ENCODE measurements at places on chromosomes 13 and 19.
A peak's percentile ranks its signal among the peaks of the same experiment; 100 is the strongest.

GRCh38 chr19:38148337-38148736 lies 75.7 kb downstream of the DPF1 start:
- DNase-seq = no peak

GRCh38 chr19:37572203-37572602 lies 22.4 kb downstream of the ZNF571 start:
- DNase-seq = no peak

- DNase-seq = no peak
Observed at GRCh38 chr19:11067356-11068113, 21.7 kb upstream of the LDLR start.

DNA sequence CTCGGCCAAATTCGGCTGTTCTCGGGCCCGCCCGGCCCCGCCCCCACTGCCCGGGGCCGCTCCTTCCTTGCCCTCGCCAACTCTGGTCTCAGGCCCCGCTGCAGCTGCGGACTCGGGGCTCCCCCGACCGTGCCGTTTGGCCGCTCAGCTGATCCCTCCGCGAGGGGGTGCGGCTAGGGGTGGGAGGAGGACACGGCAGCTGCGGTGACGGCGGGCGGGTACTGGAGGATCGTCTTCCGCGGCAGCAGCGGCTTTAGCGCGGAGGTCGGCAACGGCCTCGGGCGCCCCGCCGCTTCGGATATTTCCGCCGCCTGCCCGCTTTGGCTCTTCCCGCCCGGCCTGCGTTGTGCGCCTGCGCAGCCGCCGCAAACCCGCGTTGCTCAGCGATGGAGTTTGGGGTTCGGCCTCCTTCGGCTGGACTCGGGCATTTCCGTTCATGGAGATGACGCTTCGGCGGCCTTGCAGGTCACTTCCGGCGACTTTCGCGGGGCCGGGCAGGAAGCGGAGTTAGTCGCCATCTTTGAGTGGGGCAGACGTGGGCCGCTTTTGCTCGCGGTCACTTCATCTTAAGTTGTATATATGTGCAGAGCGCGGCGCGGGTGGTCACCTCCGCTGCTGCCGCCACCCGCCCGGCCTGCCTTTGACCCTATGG lies 338 bp upstream of the UBE2M start:
- peak; percentile 95 for DNase-seq

GRCh38 chr19:13195678-13196077 lies 45.5 kb downstream of the IER2 start:
- peak; percentile 67 for DNase-seq

- DNase-seq = no peak
Observed at GRCh38 chr13:51148952-51149573, 38.0 kb upstream of the C13orf42 start.

DNA sequence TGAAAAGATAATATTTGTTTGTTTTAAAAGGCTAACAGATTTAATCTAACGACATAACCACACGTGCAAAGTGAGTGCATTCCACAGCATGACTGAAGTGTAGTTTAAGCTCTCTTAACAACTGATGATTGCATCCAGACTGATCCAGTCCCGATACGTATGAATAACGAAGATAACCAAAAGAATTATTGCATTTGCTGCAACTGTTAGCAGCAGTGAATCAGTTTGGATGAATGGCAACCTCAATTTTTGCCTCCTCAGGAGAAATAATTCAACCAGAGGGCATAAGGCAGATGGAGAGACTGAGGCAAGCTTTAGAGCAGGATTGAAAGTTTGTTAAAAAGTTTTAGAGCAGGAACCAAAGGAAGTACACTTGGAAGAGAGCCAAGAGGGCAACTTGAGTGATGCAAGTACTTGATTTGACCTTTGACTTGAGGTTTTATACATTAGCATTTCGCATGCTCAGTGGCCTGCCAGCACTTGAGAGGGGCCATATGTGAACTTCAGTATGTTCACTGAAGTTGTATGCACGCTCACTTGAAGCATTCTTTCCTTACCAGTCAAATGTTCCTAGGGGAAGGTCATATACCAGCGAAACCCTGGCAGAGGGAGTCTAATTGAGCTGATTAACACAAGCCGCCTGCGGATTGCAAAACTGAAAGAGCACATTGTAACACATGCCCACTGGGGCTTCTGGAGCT lies 835.0 kb upstream of the PCDH20 start:
- no peak for DNase-seq

DNA sequence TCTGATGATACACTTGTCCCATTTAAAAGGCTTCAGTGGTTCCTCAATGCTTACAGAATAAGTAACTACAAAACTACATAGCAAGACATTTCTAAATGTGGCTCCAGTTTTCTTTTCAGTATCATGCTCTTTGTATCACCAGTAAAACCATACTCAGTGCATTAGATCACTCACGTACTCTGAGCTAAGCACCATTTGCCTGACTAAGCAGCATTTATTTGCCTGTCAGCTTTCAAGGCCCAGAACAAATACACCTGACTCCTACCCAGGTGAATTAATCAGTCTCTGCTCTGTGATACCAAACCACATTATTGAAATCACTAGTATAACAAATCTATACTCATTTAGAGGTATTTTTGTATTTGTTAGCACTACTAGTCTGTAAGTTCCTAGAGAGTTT lies 47.4 kb upstream of the PCDH20 start:
- no peak for DNase-seq

DNA sequence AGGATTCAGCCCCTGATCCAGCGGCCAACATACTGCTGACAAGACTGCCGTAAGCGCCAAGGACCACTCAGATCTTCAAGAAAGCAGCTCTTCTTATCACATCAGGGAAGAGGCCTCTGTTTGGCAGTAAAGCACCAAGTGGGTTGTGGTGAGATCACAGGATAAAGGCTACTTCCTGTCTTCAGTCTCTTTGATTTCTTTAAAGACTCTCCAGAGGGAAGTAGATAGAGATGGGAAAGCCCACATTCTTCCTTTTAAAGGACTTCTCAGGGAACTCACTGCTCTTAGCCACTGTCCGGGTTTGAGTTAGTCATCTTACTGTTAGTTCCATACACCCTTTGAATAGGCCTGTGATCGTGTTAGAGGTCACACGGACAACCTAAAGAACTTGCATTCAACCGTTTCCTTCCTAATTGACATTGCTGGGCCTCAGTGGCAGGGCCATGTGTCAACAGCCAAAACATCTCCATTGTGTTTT lies 47.2 kb upstream of the POMP start:
- no peak for DNase-seq

DNA sequence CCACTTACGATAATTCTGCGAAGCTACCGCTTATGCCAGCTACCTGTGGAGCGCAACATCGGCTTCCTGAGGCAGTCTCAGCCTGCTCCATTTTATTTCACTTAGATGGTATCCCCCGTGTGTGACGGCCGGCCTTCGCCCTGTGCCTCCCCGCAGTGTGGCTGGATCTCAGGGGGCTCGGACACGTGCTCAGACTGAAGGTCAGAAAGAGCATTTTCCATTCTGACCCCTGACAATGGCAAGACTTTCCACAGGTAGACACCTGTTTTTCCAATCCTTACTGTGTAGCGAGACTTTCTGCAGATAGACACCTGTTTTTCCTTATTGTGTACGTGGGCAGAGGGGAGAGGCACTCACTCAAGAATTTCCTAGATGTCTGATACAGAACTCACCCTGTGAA lies 52.7 kb downstream of the ATP11A start:
- no peak for DNase-seq

DNA sequence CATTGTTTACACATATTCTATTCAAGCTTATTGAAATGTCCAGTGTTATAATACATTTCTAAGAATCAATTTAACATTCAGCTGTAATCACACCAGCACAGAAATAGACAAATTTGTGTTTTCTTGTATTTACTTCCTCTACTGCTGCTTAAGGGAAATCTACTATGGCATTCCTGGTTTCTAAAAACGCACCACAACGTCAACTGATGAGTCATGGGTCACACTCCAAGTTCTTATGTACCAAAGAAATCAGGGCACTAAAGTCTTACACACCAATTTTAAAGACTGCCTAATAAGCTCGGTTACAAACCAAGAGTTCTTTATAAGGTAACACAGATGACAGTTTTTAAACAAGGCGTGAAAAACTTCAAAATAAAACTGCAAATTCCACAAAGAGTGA lies 13.2 kb downstream of the LNX2 start:
- DNase-seq = no peak

DNA sequence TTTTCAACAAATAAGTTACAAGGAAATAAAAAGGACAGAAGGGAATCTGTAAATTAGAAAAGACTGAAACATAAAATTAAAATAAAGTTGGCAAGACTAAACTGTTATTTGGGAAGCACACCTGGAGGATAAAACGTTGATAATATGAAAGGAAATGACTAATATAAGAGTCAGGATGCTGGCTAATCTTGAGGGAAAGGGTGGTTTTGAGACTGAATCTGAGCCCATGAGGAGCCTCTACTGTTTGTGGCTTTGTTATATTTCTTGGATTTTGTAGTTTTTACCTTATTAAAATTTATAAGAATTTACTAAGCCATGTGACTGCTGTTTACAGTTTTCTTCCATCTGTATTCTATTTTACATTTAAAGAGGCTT lies 718.0 kb upstream of the SPRY2 start:
- DNase-seq = no peak

DNA sequence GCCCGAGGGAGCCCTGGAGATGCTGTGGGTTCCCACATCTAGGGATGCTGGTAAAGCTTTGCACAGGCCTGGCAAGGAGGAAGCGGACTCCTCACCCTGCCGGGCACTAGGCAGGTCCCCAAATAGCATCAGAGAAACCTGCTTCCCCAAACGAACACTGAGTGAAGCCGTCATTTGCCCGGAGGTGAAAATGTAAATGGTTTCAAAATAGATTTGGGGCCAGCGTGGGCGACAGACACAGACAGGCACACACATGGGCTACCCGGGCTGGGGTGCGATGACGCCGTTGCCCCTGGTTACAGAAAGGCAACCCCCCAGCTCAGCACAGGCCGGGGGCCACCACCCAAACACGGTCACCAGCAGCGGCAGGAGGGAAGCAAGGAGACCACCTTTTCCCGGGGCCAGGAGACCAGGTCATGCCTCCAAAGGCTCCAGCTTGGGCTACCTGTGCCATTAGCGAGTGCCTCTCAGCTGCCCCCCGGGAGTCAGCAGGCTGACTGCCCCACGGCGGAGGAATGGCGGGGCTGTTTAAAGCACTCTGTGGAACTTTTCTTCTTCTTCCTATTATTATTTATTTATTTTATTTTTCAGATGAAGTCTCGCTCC lies 47.5 kb upstream of the NDUFS7 start:
- DNase-seq = peak; percentile 56

DNA sequence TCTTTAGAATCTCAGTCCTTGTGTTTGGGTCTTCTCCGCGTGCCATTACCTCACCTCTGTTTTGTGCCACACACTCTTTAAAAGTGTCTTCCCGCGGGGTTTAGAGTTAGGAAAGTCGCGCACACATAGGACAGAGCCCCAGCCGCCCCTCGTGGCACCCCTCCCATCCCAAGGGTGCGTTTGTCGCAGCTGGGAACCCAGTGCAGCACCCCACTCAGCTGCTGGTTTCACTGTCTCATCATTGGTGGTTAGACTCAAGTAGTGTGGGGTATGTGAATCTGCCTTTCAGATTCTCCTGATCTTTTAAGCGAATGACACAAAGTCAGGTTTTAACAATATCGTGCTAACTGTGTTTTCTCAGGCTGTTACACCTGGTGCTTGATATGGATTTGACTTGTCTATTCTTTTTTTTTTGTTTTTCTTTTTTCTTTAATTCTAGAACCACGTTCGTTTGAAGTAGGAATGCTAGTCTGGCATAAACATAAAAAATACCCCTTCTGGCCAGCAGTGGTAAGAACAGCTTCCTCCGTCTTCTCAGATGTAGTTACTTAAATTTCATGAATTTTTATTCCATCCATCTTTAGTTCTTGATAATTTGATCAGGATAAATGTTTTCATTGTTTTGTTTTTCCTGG lies 19.5 kb upstream of the NDUFS7 start:
- DNase-seq = no peak

DNA sequence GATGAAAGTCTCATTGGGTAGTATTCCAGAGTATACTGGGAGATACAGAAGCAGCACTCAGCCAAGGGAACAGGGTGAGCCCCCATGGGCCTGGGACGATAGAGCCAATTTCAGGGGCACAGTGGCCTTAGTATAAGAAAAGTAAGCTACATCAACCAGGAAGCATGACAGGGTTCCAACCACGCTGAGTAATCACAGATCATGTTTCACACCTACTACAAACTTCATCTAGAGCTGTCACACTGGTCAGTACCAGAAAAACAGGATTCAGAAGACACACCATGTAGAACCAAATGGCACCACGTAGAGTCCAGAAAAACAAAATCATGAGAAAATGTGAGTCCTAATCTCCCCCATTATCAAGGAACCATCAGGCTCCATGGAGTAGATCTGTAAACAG lies 1292.4 kb upstream of the MIR17HG start:
- DNase-seq = no peak

- DNase-seq = no peak
Observed at GRCh38 chr13:43245374-43245964, 222.1 kb downstream of the DNAJC15 start.

DNA sequence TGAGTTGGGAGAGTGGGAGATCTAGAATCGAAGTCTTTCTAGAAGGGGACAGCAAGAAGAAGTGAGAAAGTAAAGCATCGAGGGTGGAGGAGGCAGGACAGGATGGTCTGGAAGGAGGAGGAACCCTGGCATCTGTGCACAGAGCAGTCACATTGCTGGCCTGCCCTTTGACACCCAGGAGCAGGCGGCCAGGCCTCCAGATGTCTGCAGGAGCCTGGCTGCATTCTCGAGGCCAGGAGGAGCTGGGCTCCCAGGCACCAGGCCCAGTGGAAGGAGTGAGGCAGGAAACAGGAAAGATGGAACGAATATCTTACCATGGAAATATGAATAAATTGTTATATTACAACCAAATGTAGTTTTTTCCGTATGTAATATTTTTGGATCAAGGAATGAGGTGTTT lies 27.7 kb upstream of the ARGLU1 start:
- DNase-seq = no peak

DNA sequence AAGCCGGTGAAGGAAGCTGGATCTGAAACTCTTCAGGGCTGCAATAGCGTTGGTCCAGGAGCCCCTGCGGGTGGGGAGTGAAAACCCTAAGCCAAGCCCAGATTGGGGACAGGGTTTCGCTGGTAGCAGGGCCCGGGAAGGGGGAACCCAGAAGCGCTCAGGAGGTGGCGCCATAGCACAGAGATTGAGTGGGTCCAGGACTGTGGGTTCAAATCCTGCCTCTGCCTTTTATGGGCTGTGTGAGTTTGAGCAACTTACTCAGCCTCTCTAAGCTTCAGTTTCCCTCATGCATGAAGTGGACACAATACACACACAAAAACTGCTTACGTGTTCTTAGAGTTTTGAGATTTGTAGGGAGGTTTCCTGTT lies 8.3 kb upstream of the SYCN start:
- no peak for DNase-seq

DNA sequence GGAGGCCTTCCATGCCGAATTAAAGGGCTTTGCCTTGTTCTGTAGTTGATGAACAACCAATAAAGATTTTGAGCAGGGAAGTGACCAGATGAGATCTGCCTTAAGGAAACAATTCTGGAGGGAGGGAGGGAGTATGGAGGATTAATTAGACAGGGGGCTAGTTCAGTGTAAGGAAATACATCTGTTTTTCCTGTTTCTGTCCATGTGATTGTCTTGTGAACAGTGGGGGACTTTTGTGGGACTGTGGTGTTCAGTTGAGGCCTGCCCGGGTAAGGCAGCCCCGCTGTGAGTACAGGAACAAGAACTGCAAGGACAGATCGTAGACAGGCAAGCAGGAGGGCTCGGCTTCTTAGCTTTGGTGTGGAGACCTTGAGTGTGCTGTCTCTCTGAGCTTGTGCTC lies 59.0 kb downstream of the DGKH start:
- DNase-seq = no peak

All from GM12892 (cell line).